Amygdala (tissue), 56 donors: ENCODE measurements at places on chromosomes 4 and X.
A peak's percentile ranks its signal among the peaks of the same experiment; 100 is the strongest.

GRCh38 chr4:55768291-55768690 lies 51.3 kb upstream of the EXOC1L start:
- DNase-seq: no peak

DNA sequence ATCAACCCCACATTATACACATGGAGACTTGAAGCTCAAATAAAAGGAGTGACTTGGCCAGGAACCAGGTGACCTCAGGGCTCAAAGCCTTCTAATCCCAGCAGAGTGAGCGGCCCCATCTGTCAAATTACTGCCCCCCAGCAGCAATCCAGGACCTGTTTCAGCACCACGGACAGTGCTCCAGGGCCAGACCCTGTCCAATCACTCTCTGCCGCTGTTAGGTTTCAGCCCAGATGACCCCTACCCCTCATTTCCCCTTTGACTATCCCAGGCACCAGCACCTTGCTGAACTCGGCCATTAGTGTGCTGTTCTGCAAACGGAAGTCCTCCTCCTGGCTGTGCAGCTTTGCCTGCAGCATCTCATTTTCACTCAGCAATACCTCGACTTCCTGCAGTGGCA lies 5.1 kb downstream of the GRIPAP1 start:
- no peak for DNase-seq

- DNase-seq: no peak
These were observed 15.4 kb downstream of the HMGB2 start for GRCh38 chr4:173318648-173319211.

DNA sequence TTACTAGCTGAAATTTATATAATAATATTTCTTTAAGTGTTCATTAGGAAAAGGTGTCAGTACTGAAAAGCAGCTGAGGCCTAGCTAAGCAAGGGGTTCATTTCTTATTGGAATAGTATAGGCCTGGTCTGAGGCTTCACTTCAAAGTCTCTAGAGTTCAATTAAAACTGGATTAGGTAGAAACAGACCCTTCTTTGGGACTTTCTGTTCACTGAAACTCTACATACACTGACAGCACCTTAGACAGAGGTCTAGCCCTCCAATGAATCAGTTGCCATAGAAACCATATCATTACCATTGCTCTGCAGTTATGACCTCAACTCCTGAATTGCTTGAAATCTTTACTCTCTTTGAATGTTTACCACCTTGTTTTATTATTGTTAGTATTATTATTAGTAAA lies 86.4 kb upstream of the MAB21L2 start:
- DNase-seq: no peak

DNA sequence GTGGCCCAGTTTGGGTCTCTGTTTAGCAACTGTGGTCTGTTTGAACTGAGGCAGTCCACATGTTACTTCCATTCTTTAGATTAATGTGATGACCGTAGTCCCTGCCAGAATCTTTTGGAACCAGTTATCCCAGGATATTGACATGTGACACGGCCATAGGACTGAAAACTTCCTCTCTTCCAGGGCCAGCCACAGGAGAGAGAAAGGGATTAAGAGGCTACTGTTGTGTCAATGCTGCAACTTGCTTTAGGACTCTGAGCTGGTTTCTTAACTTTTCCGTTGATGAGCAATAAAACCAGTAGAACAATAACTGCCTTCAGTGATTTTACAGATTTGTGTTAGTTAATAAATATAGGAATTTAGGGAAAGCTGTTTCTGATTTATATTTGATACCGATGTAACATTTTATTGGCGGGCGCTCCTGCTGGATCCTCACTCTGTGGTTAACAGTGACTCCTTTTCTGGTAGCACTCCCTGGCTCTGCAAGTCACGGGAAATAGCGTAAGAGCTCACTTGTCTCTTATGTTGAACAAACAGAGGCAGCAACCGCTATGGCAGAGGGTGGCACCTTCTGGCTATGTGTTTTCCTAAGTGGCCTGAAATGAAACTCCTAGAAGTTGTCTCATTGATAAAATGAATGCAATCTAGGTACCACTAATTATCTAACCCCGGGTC lies 2.5 kb downstream of the TENM3 start:
- DNase-seq: no peak

GRCh38 chrX:32597777-32598176 lies 613.6 kb downstream of the DMD start:
- DNase-seq: no peak

DNA sequence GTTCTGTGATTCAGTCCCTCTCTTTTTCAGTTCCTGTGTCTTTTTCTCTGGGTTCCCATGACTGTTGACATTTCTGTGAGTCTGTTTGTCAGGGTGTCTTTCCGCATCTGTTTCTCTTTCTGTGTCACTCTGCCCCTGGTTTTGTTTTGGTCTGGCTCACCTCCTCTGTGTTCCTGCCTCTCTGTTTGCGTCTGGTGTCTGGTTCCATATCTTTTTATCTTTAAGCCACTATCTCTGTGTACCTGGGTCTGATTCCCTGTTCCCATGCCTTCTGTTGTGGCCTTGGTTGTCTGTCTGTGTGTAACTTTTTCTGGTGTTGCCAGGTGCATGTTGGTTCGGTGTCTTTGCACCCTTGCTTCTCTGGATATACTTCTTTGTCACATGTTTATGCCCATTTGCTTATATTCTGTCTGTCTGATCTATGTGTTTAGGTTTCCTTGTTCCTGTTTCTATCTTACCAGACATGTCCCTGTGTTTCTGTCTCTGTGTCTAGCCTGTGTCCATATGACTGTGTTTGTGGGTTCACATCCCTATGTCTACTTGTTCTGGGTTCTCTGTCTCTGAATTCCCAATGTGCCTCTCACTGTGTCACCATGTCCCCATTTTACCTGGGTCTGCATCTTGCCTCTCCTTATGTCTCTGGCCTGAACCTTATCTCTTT lies 50.2 kb downstream of the ITIH6 start:
- no peak for DNase-seq

- DNase-seq: no peak
These were observed 59.0 kb downstream of the SORCS2 start for GRCh38 chr4:7251321-7251720.

GRCh38 chr4:19698961-19699360 lies 552.7 kb upstream of the SLIT2 start:
- no peak for DNase-seq

DNA sequence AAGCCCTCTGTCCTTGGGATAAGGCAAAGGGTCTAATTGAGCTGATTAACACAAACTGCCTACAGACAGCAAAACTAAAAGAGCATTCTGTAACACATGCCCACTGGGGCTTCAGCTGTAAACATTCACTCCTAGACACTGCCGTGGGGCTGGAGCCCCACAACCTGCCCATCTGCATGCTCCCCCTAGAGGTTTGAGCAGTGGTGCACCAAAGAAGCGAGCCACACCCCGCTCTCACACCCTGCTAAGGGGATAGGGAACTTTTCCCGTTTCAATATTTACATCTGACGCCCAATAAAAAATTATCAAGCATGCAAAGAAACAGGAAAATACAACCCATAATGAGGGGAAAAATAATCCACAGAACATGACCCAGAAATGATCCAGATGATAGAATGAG lies 46.9 kb upstream of the HSD17B10 start:
- no peak for DNase-seq

- no peak for DNase-seq
These were observed 208.5 kb upstream of the CASK start for GRCh38 chrX:42131856-42132255.

DNA sequence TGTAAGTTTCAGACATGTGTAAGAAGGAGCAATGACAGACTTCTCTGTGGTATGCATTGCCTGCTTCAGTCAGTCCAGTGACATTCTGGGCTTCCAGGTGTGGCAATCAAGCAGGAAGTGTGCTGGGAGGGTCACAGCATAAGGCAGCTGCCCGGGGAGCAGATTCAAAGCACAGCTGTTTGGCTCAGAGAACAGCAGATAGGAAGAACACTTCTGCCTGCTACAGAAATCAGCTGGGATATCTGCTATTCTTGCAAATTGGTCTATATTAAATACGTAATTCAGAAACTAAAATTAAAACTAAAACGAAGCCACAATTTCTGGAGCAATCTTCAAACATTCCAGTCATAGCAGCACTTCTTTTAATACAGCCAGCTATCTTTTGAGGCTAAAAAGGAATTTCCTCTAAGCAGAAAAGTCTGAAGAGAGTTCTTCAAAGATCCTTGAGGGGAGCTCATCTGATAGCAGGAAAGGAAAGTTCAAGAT lies 47.5 kb upstream of the GALNT7 start:
- no peak for DNase-seq

DNA sequence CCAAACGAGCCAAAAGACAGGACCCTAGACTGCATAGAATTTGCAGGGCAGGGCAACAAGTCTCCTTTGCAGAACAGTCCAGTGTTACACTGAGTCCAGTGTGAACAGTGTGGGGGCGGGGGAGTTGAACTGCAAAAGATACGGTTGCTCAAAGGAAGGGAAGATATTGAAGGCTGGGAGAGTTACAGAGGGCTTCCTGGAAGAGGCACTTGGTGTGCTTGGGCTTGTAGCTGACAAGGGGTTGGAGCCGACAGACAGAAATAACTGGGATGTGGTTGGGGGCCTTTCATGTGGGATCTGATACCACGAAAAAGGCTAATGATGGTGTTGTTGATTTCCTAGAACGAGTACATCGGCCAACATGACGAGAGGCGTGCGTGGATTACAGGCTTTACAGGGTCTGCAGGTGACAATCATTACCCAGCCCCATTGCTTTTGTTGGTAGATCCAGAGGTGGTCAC lies 6.1 kb downstream of the XPNPEP2 start:
- DNase-seq: no peak

- DNase-seq: no peak
These were observed 20.3 kb downstream of the RGN start for GRCh38 chrX:47098338-47099094.

- DNase-seq: no peak
These were observed 46.6 kb downstream of the CLOCK start for GRCh38 chr4:55500072-55500471.

- DNase-seq: no peak
These were observed 5.7 kb downstream of the TRIM75 start for GRCh38 chr4:165059386-165059785.

DNA sequence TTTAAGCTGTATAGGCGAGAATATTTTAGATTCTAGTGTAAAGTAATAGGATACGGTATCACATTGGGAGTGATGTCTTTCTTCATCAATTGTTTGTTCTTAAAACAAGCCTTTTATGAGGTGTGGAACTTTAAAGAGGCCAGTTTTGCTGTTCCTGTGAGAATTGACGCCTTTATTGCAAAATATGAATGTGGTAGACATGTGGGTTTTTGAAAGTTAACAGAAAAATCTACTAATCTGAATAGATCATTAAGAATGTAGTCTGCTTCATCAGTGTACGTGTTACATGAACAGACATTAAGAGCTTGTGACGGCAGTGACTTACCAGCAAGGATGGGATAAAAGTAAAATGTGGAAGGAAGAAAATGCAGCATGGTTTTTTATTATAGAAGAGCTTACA lies 63.8 kb downstream of the STOX2 start:
- DNase-seq: no peak

DNA sequence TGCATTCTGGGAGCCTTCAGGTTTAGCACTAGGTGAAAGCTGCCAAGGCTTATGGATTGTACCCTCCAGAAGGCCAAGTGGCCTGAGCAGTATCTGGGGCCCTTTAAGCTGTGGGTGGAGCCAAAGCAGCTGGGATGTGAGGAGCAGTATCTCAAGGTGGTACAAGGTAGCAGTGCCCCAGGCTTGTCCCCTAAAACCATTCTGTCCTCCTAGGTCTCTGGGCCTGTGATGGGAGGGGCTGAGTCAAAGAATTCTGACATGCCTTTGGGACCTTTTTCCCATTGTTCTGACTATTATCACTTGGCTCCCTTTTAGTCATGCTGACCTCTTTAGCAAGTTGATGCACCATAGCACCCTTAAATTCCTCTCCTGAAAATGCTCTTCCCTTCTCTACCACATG lies 99.1 kb upstream of the TSPAN7 start:
- DNase-seq: no peak

GRCh38 chrX:13652850-13653693 lies at the start of gene TCEANC:
TSS of gene TCEANC (plus strand) at chrX:13653141. CDS start at chrX:13662509, 9,368 bp downstream.
- DNase-seq: peak; percentile 97

DNA sequence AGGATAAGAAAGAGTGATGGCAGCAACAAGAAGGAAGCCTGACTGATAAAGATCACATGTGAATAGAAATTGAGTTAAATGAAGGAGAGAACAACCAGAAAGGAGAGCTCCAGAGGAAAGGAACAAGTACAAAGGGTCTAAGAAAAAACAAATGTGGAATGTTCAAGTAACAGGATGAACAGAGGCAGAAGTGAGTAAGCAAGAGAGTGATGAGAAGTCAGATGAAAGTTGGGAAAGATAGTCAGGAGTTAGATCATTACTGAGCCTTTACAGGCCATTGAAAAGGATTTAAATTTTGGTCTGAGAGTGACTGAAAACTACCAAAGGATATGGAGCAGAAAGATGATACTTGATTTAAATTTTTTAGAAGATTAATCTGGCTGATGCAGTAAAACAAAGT lies 38.1 kb downstream of the NFXL1 start:
- DNase-seq: no peak

- DNase-seq: no peak
These were observed 67.2 kb downstream of the SLIT2 start for GRCh38 chr4:20318909-20319277.

DNA sequence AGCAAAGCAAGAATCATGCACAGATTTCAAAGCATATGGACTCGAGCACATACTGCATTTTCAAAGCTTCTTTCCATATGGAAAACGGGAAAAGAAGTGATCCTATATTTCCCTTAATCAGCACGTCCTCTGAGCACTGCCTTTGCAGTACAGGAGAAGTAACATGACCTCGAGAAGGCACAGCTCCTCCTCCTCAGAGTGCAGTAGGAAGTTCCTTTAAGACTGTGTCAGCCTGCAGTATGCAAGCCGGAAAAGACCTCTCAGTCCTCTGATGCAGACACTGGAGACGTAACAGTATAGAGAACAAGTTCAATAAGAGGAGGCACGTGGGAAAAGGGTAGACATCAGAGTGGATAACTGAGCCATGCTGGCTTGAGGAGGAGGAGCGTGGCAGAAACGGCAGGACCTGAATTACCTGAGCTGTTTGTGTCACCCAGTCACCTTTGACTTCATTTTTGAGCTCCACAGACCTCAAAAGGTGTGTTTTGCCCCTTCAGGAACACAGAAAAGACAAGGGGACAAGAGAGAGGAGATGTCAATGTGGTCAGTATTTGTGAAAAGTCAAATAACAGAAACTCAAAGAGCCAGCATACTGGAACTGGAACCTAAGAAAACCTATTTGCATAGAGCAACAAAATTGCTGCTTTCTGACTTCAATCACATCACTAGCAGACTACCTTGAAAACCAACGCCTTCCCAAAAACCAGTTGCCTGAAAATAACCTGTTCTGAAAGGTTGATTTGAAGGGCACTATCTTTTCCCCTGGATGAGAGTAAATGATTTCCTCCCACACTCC lies 20.8 kb downstream of the IRF2 start:
- DNase-seq: no peak
